Esophagus muscularis mucosa (tissue), 4 donors: ENCODE measurements at places on chromosomes 12 and 14. TPM values are rescaled to one million over a fixed set of nuclear protein-coding genes. Genes with fewer than 3 reads are reported as not detected.

GRCh38 chr12:108694812-108695278 lies 36.5 kb downstream of the CORO1C start:
- DNase-seq = no peak
- H3K4me1 ChIP-seq = peaks cover 95% of the 10 kb centered on the region
- peaks cover 21% of the 10 kb centered on the region for H3K36me3 ChIP-seq
- no peaks in the 10 kb centered on the region for H3K27me3 ChIP-seq
- H3K4me3 ChIP-seq = no peak overlapping the region
- peak overlapping the region; percentile 95 for H3K27ac ChIP-seq

DNA sequence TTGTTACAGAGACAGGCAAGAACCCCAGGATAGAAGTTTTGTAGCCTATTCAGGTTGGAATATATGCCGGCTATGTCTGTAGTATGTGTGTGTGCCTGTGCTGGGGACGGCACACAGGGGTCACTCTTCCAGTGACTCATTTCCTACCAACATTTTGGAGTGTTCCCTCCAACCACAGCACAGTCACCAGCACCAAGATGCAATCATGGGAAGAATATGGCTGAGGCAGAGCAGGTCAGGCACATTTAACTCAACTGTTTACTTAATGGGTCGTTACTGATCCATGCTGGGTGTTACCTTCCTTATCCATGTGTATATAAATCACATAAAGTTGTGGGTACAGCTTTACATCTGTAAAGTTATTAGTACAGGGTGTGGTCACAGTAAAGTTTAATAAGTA lies 178.3 kb downstream of the PRKD1 start:
- no peaks in the 10 kb centered on the region for H3K27me3 ChIP-seq
- no peak overlapping the region for H3K4me3 ChIP-seq

DNA sequence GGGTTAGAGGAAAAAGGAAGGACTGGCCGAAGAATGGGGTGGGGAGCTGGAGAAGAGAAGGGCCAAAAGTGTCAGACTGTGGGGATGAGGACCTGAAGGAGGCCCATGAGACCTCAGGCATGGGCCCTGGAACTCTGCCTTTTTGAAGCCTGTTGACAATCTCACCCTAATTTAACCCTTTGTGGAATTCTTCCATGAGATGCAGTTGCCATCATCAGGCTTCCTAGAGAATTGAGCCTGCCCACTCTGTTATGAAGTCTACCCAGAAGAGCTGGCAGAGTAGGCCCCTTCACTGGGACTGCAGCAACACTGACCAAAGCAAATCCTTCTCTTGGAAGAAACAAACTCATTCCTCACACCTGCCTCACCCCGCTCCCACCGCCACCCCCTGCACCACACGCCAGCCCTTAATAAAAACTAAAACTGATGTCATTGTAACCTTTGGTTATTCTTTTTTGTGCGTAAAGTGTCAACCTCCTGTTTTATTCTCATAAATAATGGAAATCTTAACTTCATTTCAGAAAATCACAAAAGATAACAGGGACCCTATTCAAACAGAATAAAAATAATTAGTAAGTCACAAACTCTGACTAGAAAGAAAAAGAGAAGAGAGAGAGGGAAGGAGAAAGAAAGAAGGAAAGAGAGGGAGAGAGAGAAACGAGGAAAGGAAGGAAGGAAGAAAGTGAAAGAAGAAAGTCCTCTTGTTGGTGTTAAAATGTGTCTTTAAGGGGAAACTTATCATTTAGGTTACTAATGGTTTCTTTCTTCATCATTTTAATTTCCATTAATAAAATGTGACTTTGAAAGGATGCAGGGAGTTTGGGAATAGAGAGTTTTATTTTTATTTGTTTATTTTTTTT lies 61.3 kb downstream of the CRADD start:
- H3K27me3 ChIP-seq = no peaks in the 10 kb centered on the region
- H3K36me3 ChIP-seq = no peaks in the 10 kb centered on the region
- DNase-seq = no peak
- peak overlapping the region; percentile 28 for H3K4me3 ChIP-seq

GRCh38 chr12:10909462-10909861 lies at the start of gene TAS2R13:
Gene TAS2R13 (minus strand): TSS chr12:10909562. CDS start chr12:10909298, 264 bp downstream.
- DNase-seq = no peak
- H3K27me3 ChIP-seq = no peaks in the 10 kb centered on the region
- no peak within 1 kb of the TSS for H3K4me3 ChIP-seq
- no peaks in the 10 kb centered on the region for H3K4me1 ChIP-seq

DPPA3 gene
- not detected for total RNA-seq

RAD9B gene
- total RNA-seq = 0.98 TPM

KRT75 gene
- total RNA-seq = not detected

KCNK13 gene
- 0.19 TPM for total RNA-seq

AMIGO2 gene
- 3.7 TPM for total RNA-seq

KRT78 gene
- total RNA-seq = 2.1 TPM

SIRT4 gene
- 2.1 TPM for total RNA-seq
